ENCODE measurements at places on chromosomes 16 and 17.
A peak's percentile ranks its signal among the peaks of the same experiment; 100 is the strongest.

DNA sequence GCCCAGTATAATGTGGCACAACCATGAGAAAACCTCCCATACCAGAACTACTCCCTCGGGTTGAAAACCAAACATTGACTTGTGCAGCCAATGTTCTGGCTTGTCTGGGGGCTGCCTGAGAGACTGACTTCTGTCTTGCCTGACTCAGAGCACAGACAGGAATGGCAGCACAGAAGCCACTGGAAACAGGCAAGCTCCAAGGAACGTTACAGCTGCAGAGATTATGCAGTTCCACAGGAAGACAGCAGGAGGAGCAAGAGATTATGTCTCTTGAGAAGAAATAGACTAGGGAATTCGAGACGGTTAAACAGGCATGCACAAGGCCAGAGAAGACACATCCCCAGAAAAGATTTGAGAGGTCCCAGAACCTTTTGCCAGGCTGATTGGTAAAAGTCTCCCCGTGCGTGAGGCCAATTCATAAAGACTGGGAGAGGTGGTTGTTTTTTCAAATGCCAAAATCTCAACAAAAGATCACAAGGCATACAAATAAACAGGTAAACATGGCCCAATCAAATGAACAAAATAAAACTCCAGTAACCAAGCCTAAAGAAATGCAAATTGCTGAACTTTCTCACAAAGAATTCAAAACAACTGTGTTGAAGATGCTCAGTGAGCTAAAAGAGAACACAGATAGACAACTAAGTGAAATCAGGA, 90.6 kb upstream of the CDH5 start:
- DNase-seq: no peak

GRCh38 chr16:72255786-72256185, 83.8 kb upstream of the PMFBP1 start:
- DNase-seq: no peak

GRCh38 chr16:1125471-1125870, 27.4 kb upstream of the CACNA1H start:
- DNase-seq: no peak

GRCh38 chr17:41547921-41548843, 20.1 kb upstream of the KRT19 start:
- DNase-seq: peak; percentile 48

- no peak for DNase-seq
These were observed 12.0 kb downstream of the SMCR8 start for GRCh38 chr17:18327093-18327492.

DNA sequence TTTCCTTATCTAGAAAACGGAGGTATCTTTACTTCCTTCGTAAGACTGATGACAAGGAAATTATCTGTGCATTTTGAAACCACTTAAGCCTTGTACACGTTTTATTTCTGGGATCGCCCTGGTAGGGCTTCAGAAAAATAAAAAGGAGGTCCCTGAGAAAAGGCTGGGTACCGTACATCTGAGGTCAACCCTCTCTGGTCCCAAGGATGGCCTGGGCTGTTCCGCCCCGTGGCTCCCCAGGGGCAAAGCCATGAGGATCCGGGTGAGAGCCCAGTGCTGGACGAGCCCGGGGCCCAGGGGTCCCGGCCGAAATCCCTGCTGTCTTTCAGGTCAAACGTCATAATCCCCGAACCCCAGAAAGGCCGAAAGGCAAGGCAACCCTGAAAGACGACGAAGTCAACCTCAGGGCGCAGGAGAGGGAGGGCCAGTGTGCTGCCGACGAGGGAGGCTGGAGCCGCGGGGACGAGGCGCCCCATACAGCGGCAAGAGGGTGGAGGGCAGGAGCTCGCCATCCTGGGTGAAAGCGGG, 656 bp upstream of the FUS start:
- no peak for DNase-seq

- no peak for DNase-seq
These were observed 100.3 kb downstream of the IRX5 start for GRCh38 chr16:55030944-55031343.

All from activated CD4-positive, alpha-beta T cell treated with anti-CD3 and anti-CD28 coated beads for 4 hours (primary cell).